ENCODE measurements at places on chromosomes 13 and 19.

- DNase-seq: no peak
These were observed 1617.1 kb downstream of the PCDH9 start for GRCh38 chr13:65613004-65613403.

GRCh38 chr19:6577476-6578125 lies 13.3 kb downstream of the CD70 start:
- no peak for DNase-seq

DNA sequence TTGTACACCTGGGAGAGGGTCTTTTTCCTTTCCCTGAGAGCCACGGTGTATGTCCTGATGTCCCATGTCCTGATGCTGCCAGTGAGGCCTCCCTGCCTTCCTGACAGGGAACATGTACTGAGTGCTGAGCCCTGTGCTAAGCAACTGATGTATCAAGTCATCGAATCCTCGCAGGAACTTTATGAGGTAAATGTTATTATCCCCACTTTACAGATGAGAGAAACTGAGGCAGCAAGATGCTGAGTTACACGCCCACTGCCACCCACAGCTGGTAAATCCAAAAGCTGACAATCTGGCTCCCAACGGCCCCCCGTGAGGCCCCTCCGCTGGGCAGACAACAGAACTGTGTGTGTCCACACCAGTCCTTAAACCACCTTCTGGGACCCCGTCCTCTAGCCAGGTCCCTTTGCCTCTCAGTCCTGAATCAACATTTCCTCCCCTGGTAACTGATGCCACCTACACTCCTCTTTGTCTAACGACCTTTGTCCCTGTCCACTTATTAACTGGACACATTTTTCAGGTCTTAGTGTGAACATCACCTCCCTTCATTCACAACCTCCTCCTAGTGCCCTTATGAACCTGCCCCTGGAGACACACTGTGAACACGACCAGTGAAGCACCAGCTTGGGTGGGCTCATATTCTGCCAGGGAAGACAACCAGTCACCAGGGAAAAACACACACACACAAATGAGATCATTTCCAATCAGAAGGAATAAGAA lies 5.4 kb upstream of the VSIG10L start:
- DNase-seq: no peak

- DNase-seq: no peak
These were observed 28.4 kb upstream of the CCNP start for GRCh38 chr19:40254714-40255418.

DNA sequence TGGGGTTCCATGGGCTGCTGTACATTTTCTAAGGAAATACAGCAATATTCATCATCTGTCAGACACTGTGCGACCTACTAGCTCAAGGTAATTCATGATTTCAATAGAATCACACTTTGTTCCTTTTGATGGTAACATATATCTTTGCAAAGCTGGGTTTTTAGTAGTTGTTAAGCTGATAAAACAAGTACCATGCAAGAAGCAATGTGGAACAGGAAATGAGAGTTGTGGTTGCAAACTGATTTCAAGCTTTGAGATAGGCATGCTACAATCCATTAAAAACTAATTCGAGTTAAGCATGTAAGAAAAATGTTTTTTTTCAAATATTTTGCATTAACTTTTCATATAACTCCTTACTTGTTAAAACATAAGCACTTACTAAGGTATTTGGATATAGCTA lies 6.8 kb upstream of the MBNL2 start:
- no peak for DNase-seq

DNA sequence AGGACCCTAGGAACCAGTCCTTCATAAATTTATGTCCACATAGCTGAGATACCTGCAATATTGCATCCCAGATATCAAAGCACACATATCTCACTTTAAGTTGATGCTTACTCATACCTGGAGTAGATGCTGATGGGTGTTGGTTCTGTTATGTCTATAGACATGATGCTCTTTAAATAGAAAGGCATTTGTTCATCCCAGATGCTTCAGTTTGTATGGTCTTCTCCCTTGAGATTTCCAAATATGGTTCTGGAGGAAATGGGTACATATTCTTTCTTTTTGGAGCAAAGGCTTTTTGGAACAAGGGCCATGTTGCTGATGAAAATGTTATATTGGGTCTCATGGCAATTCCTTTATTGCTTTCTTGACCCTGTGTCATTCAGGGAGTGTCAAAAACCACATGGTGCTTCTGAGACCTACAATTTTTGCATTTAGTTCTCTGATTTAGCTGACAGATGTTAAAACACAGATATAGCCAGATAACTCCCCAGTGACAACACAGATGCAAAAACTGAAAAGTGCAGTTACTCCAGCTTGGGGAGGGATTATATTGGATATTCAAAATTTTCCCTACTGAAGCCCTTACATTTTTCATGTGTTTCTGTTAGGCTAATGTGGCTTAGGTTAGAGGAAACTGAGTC lies 211.4 kb downstream of the KCNRG start:
- DNase-seq: no peak

GRCh38 chr13:20787180-20787579 lies 13.4 kb upstream of the EEF1AKMT1 start:
- no peak for DNase-seq

GRCh38 chr13:33275916-33276315 lies 9.6 kb downstream of the STARD13 start:
- no peak for DNase-seq

GRCh38 chr19:10518444-10519361 lies 1.5 kb upstream of the S1PR5 start:
- DNase-seq: no peak

DNA sequence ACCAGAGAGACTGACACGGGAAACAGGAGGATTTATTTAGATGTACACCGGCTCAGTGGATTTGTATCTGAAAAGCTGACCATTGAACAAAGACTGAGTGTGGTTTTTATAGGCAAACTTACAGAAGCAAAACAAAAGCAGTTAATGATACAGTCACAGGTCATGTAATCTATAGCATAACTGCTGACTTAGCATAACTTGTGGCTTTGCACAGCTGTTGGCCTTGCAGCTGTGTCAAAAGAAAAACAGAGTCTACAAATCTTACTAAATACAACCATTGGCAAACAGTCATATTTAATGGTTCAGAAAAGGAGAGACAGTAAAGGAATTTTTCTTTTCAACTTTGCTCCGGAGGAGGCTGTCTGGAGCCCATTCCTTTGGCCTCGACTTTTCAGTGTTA lies 2.3 kb upstream of the ILF3 start:
- DNase-seq: no peak

DNA sequence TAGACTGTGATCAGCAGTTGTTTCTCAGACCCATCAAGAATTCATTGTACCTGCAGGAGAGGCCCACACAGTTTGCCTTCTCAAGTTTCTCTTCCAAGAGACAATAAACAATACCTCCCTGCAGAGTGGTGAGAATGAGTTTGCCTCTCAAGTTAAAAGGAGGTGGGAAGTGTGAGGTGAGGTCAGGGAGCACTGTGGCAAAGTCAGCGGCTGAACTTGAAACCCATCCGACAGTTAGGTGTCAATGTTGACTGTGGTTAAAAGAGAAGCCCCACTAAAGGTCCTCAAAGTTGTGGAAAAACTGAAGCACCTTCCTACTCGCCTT lies 72.9 kb upstream of the TSC22D1 start:
- DNase-seq: no peak

GRCh38 chr13:112997188-112998130 lies 28.4 kb downstream of the MCF2L start:
- no peak for DNase-seq

- no peak for DNase-seq
These were observed 10.6 kb upstream of the RETN start for GRCh38 chr19:7658219-7658686.

DNA sequence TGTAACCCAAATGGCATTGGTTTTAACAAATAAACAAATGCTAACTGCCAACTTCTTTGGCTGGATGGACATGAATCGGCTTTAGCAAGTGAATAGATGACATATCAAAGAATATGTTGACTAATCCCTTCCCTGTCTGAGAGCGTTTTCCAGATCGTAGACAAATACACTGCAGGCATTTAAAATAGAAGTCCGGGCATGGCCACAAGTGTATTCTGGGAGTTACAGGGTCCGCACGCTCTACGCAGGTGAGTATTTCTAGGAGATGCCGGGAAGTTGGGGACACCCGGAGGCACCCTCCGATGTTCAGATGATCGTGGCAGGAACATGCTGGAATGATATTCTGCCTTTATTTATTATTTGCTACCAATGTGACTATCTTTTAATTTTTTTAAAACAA lies 53.2 kb upstream of the ZNF536 start:
- DNase-seq: no peak

DNA sequence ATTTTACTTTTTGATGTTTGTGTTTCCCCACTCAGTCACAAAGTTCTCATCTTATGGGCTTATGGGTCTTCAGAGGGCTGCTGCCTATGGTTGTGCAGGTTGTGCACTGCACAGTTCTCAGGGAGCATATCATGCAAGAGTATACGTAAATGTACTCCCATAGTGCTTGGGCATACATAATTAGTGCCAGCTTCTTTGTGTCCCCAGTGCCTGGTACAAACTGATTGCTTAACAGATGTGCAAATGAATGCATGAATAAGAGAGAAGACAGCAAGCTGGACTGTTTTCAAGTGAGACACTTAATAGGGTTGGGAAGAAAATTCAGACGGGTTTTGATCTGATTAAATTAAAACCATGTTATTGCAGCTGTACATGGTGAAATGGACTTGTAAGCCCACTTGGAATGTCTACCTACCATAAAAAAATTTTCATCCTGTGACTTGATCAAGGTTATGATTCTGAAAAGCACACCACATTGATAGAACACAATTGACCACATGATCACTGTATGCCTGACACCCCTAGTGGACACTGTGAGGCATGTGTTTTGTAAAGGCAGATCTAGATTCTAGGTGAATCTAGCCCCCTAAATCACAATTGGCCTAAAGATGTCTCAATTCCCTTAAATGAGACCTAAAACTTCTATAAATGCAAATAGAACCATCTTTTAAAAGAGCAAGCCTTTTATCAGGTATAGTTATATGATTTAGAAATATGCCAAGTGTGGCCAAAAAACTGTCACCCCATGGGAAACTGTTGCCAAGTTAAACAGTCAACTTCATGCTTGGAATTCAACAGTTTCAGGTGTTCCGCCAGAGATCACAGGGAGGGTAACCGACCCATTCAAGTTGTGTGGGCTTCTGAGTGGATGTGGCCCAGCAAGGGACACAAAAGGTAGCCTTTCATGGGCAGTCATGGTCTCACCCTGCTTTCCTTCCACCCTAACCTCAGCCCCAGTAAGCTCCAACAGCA lies 27.9 kb downstream of the FAM124A start:
- DNase-seq: no peak

GRCh38 chr13:39374741-39375189 lies 228.2 kb downstream of the LHFPL6 start:
- no peak for DNase-seq

GRCh38 chr19:4403005-4403761 lies 743 bp downstream of the CHAF1A start:
- no peak for DNase-seq

DNA sequence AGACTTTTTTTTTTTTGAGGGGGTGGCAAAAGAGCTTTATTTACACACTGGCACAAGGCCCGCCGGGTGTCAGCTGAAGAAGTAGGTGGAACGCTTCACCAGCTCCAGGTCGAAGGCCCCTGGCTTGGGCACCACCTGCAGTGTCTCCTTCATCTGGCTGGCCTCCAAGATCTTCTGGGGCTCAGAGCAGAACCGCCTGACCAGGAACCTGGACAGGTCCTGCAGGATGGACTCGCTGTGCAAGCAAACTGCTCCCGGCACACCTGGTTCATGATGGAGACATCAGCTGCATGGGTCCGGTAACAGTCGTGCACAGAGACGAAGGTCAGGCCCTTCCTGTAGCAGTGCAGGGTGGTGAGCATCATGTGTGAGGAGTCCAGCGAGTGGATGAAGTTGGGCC lies 4.4 kb upstream of the CYP4F2 start:
- no peak for DNase-seq

DNA sequence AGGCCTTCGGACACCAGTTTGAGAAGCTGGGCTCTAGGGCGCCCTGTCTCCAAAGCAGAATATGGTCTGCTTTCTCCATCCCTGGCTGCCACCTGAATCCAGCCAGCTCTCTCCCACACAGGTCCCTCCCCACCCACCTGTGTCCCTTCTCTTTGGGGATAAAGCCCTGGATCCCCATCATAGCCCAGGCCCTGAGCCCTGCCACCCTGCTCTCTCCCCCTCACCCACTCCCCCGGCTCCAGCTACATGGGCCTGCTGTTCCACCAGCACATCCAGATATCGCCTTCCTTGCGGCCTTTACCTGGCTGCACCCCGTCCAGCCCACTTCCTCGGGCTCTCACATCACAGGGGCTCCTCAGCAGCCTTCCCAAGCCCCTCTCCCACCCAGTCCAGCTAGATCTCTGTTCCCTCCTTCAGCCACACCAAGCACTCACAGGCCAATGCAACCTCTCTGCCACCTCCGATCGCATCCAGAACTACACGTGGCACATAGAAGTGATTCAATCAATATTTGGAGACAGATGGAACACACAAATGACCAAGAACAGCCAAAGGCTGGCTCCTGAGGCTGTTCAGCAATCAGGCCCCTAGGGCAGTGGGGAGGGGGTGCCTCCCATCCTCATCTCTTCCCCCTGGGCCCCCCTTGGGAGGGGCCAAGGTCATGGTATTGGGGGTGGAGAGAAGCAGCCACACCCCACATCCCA lies 7.6 kb downstream of the AKT2 start:
- DNase-seq: no peak

GRCh38 chr19:23949611-23950010 lies 34.9 kb downstream of the ZNF726 start:
- DNase-seq: no peak

- DNase-seq: no peak
These were observed 6.7 kb upstream of the GNA15 start for GRCh38 chr19:3129112-3129511.

- no peak for DNase-seq
These were observed 130.0 kb downstream of the ATP11A start for GRCh38 chr13:112819816-112820215.

GRCh38 chr13:112346173-112346898 lies 29.8 kb upstream of the SPACA7 start:
- DNase-seq: no peak

- no peak for DNase-seq
These were observed 1.0 kb upstream of the ICAM5 start for GRCh38 chr19:10288662-10289166.

DNA sequence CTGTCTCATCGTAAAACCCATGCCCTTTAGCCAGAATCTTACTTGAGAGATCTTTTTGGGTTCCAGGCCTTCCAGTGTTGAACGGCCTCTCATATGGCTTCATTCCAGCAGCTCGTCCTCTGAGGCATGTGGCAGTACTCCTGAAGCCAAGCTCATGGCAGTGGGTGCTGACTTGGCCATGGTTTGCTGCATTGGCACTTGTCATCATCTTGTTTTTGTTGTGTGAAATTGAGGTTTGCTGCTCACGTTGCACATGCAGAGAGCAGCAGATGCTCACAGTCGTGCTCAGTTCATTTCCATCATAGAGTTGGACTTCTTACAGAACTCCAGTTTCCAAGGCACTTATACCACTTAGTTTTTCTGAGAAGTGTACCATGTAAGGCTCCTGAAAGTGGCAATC lies 14.9 kb downstream of the TEX29 start:
- no peak for DNase-seq

Data from stimulated activated CD8-positive, alpha-beta memory T cell treated with anti-CD3 and anti-CD28 coated beads, Interleukin-7, amount 100 ng/mL, for 1 hour (primary cell).